Activated T-cell treated with anti-CD3 and anti-CD28 coated beads for 1 hour (primary cell): ENCODE measurements at places on chromosomes 3 and 15.
A peak's percentile ranks its signal among the peaks of the same experiment; 100 is the strongest.

GRCh38 chr3:39447637-39448483 is 19.6 kb upstream of the MOBP start:
- peak; percentile 33 for DNase-seq

DNA sequence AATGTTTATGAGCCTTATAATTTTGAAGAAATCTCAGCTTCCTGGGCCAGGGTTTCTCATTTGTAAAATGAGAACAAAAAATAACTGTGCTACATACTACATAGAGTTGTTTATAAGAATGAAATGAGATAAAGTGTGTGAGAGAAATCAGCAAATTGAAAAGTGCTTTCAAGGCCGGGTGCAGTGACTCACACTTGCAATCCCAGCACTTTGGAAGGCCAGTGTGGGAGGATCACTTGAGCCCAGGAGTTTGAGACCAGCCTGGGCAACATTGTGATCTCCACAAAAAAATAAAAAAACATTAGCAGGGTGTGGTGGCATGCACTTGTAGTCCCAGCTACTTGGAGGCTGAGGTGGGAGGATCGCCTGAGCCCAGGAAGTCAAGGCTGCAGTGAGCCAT is 22.4 kb downstream of the FOXB1 start:
- no peak for DNase-seq

GRCh38 chr3:112773864-112774263 is 72.8 kb downstream of the CD200R1L start:
- DNase-seq = no peak

DNA sequence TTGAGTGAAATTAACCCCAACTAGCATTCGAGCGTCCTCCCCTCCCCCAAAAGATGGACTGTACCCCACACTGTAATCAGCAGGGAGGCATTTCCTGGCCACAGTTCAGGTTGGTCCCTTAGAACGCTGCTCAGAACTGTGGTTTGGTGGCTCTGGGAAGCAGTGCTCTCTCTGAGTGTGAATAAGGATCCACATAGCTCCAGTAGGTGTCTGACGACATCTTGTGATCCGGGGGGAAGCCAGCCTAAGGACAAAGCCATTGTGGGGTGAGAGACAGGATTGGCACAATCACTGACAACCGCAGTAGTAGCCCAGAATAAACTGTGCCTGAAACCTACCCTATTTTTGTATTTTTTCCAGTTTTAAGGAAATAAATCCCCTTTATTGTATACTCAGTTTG is 125.3 kb downstream of the IGF1R start:
- no peak for DNase-seq

GRCh38 chr3:72633121-72633520 is 215.1 kb downstream of the SHQ1 start:
- DNase-seq = no peak

DNA sequence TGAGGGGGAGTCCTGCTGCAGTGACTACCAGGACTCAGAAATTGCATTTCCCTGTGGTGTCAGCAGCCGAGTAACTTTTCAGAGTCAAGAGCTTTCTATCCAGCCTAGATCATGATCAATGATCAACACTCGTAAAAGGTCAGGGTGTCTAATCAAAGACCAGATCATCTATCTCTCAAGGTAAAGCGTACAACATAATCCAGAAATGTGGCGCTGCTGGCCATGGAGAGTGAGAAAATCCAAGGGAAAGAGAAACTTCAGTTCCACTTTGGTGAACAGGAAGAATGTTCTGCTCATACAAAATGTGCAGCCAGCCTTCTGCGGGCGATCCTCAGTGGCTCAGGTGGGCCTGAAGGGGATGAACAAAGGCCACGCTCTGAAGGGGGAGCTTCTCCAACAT is 1005.8 kb upstream of the NR2F2 start:
- no peak for DNase-seq

GRCh38 chr15:42727750-42728381 is 9.1 kb downstream of the CDAN1 start:
- no peak for DNase-seq

DNA sequence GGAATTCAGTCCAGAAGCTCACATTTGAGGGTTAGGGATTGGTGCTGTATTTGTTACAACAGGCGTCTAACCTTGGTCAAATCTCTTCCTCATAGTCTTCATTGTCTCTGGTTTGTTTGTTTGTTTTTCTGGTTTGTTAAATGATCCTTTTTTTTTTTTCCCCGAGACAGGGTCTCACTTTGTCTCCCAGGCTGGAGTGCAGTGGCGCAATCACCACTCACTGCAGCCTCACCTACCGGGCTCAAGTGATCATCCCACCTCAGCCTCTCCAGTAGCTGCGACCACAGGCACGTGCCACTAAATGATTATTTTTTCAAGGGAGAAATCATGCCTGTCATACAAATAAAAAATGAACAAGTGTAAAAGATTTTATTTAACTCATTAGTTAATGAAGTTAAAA is 14.3 kb upstream of the ADPGK start:
- no peak for DNase-seq

GRCh38 chr3:147153830-147154539 is 252.4 kb downstream of the ZIC4 start:
- DNase-seq = no peak

DNA sequence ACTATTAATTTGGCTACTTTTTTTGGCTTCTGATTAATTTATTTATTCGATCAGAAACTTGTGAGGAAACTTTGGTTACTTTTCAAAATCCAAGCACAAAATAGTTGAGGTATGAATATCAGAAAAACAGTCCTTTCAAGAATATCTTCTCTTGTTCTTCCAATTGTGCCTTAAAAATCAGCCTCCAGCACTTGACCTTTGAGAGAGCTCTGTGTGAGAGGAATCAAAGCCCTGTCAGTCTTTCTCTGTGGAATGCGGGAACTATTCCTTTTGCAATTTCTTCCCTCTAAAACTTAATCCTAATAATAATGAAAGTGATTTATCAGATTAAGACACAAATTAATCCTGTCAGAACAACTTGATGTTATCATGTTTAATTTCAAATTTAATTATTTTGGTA is 185.9 kb downstream of the ABHD5 start:
- DNase-seq = no peak

DNA sequence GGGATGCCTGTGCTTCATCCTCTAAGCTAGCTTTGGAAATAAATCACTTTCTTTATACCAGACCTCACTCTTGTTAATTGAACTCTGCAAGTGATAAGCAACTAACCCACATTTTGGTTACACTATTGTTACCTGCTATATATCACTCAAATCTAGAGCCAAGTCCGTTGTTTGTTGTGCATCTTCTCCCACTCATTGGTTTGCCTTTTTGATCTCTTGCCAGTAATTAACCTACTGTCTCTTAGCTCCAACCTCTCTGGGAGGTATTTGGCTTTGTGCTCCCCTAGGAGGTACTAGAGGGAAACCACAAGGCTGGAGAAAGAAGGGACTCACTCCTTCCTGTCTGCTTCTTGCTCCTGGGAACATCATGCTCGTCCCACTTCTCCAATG is 12.8 kb upstream of the CRBN start:
- no peak for DNase-seq

- no peak for DNase-seq
Measured at GRCh38 chr3:188212308-188212969, 58.5 kb downstream of the LPP start.

DNA sequence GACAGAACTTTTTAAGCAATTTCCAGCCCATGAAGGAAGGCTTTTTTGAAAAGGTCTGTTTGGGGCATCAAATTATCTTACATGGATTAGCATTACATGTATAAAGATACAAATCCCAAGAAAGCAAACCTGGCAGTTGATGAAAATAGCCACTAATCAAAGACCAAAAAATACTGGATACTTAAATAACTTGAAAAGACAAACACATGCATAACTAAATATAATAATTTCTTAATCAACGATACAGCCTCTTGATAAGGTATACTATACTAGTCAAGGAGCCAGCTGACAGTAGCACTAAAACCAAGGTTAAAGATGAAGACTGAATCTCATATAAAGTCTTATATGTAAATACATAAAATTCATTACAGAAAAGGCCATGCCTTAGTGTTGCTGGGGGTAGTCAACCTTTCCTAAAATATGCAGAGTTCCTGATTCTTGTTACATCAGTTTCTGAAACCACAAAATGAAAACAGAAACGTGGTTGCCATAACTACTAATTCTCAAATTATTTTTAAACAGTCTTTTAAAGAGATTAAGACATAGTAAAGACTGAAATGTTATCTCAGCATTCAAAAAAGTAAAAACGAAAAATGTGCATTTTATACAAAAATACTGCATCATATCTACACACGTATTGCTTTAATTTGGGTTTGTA is 2.0 kb downstream of the ANKRD28 start:
- DNase-seq = no peak

- DNase-seq = no peak
Measured at GRCh38 chr3:136990826-136991225, 33.0 kb downstream of the IL20RB start.

GRCh38 chr15:35545824-35546510 is at the start of gene DPH6:
Gene DPH6 (minus strand): TSS chr15:35546165. CDS start chr15:35546141, 24 bp downstream.
- DNase-seq = peak; percentile 63

- no peak for DNase-seq
Measured at GRCh38 chr15:73383310-73384189, 14.8 kb upstream of the HCN4 start.

DNA sequence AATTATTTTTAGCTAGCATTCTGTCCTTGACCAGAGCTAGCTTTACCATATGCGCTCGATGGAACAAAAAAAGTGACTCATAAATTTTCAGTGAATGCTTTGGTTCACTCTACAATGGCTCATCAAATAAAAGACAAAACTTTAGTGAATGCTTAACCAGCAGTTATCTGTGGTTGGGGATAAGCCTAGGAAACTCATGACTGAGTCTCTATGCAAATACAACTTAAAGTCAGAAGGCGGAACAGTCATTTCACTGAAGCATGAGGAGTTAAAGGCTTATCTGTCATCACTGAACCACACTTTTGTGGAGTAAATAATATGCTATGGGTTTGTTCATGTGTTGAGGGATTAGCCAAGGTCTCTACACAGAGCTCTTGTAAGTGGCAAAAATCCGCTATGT is 308.4 kb downstream of the SQOR start:
- DNase-seq = no peak

GRCh38 chr3:191795196-191795595 is 334.2 kb downstream of the PYDC2 start:
- DNase-seq = no peak

GRCh38 chr3:141462176-141462859 is 24.5 kb upstream of the RASA2 start:
- no peak for DNase-seq

DNA sequence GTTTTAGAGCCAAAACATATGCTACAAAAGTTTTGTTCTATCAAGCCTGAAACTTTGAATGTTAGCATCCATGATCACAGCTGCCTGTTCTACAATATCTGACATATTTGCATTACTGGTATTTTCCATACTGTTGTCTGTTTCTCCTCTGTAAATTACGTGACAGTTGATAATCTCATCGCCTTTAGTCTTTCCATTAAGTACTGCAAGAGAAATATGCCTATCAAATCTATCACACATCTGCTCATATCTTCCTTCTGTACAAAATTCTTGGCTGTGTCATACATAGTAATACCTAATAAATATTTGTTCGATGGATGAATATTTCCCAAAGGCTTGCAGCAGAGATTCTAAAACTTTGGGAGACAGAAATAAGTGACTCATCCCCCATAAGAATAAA is 717.3 kb downstream of the OTOL1 start:
- no peak for DNase-seq

DNA sequence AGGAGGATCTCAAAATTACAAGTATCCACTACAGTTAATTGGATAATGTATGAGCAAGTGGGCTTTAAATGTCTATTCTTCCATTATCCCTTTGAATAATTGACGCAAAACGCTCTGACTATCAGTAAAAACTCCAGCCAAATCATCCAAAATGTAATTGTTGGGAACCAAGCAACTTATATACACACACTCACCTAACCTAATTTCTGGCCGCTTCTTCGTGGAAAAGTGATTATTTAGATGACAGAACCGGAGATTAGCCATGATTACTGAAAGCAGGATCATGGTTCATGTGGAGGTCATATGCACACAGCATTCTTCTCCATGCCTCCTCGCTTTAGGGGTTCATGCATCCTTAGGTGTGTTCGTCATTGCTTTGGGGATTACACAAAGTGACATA is 992.4 kb downstream of the NAALADL2 start:
- no peak for DNase-seq

- DNase-seq = no peak
Measured at GRCh38 chr3:31482493-31483200, 50.1 kb upstream of the STT3B start.

DNA sequence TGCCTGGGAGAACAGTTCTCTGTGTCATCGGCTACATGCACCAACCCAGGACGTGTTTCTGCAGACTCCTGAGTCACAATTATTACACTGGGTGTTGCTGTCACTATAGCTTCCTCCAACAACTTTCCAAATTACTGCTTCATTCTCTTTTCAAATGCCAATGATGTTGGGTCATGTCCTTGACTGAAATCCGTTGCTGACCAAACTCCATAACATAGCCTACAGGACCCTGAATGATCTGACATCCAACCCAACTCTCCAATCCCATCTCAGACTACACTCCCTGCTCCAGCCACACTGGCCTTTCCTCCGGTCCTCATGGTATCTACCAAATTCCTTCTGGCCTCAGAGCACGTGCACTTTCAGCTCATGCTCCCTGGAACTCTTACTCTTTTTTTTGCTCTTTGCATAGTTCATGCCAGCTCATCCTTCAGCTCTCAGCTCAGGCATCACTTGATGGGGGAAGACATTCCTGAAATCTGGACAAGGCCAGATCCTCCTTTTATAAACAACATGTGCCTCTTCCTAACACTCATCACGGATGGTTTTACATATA is 108.8 kb upstream of the PTPRG start:
- DNase-seq = no peak

GRCh38 chr3:38595393-38595792 is 54.1 kb downstream of the SCN5A start:
- no peak for DNase-seq

DNA sequence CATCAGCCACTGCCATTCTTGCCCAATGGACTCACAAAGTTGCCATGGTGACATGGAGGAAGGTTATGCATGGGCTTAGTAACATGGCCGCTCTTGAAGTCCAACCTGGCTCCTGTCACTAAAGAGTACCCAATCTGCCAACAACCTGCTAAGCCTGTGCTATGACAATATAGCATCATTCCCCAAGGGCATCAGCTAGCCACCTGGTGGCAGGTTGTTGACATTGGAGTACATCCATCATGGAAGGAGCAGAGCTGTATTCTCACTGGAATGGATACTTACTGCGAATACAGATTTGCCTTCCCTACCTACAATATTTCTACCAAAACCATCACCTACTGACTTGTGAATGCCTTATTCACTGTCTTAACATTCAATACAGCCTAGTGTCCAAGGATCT is 138.9 kb upstream of the RORA start:
- no peak for DNase-seq
